ENCODE measurements at places on chromosomes 12 and 14.

DNA sequence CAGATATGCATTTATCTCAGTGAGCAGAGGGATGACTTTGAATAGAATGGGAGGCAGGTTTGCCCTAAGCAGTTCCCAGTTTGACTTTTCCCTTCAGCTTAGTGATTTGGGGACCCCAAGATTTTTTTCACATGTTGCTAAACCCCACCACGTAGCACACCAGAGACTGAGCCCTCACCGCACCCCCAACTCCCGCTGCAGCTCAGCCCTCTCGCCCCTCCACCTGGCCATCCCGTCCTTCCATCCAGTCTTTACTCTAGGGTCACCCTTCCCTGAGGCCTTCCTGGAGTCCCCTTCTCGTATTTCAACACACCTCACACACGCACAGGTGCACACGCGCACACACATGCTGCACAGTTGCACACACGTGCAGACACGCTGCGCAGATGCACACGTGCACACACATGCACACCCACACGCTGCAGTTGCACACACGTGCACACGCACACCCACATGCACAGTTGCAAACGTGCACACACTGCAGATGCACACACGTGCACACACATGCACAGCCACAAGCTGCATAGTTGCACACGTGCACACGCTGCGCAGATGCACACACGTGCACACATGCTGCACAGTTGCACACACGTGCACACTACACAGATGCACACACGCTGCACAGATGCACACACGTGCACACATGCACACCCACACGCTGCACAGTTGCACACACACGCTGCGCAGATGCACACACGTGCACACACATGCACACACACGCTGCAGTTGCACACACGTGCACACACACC is 30.0 kb downstream of the HSP90AA1 start:
- no peak for DNase-seq

GRCh38 chr12:131372171-131372475 is 338.8 kb upstream of the SFSWAP start:
- DNase-seq, result no peak

DNA sequence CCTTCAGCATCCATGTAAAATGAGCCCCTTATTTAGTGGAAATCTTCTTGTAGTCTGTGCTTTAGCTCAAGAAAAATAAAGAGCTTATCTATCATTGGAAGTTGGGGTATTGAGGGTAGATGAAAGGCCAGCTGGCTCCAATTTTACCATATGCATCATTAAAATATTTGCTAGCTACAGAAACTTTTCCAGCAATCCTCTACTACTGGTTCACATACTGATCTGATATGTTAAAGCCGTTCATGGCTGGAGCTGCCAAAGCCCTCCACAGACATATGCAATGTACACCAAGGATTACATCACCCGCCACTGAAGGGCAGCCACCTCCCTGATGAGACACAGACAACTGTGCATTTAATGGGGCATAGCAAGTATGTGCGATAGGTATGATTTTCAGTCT is 1205.3 kb downstream of the GALC start:
- no peak for DNase-seq

GRCh38 chr14:104350463-104351185 is 212.2 kb downstream of the KIF26A start:
- DNase-seq, result no peak

- DNase-seq, result no peak
Observed at GRCh38 chr14:93686268-93686667, 102.0 kb downstream of the PRIMA1 start.

GRCh38 chr12:124437617-124438436 is 129.6 kb downstream of the NCOR2 start:
- DNase-seq, result no peak

Data from HS-5 (cell line).